ENCODE measurements at places on chromosomes 4 and X.

- DNase-seq: peak; percentile 75
Measured at GRCh38 chrX:153900831-153901752, 3.4 kb upstream of the AVPR2 start.

GRCh38 chr4:139245590-139245989 is 34.4 kb downstream of the MGARP start:
- DNase-seq: no peak

GRCh38 chrX:10756441-10756840 is 136.1 kb upstream of the MID1 start:
- no peak for DNase-seq

GRCh38 chr4:140702096-140702757 is 54.0 kb downstream of the TBC1D9 start:
- DNase-seq: no peak

- DNase-seq: peak; percentile 28
Measured at GRCh38 chr4:962231-963208, 10.8 kb downstream of the DGKQ start.

DNA sequence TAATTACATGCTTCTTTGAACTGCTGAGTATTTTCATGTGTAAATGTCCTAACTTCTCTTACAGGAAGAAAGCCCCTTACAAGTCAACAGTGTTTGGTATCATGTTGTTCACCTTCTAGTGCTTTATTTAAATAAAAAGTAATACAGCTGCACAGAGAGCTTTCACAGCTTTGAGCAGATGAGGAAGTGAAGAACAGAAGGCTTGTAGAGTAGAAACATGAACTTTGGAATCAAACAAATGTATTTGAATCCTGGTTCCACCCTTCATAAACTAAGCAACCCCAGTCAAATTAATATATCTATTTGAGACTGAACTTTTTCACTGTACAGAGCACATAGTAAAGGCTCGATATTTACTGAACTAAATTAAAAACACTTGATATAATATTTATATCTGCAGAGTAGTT is 120.5 kb downstream of the CAMK2D start:
- DNase-seq: no peak

DNA sequence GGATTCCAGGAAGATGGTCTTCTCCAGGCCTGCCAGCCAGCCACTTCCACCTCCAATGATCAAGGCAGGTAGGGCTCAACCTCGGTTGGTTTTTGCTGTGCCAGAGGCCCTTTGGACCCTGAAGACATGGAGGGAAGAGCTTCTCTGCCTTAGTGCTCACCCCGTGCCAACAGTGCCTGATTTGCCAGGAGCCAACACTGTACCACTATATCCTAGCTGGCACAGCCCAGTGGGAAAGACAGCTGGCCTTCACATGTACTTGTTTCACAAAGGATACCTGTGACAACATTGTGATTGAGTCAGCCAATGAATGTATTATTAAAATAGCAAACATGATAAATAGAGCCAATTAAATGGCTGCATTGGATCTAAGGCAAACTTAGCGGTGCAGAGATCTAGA is 51.9 kb upstream of the PRPS1 start:
- DNase-seq: no peak

DNA sequence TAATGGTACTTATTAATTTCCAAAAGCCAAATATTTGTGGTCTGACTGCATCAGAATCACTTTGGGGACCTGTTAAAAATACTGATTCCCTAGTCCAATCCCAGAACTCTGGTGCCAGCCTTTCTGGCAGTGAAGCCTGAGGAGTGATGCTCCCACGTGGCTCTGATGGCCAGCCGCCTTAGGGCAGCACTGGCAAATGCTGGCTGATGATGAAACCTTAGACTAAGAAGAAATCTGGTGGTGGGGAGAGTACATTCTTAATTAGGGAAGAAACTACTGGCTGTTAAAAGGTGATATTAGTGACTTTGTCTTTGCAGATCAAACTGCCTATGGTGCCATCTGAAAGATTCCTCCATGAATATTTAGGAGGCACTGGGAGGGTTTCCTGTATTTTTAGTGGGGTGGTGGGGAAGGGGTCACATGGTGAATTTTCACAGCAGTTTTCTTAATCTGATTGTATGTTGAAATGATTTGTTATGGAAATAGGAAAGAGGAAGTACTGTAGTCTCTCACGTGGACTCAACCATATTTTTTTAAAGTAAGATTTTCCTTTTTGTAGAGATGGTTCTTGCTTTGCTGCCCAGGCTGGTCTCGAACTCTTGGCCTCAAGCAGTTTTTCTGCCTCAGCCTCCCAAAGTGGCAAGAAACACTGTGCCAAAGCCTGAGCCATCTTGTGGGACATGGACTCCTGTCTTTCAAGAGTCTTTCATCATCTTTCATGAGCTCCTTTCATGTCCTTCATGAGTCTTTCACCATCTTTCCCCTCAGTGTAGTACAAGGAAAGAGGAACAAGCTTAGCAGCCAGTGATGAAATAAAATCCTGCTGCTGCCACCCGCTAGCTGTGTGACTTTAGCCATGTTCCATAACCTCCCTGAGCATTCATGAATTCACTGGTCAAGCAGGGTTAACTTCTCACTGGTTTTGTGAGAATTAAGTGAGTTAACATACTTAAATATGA is 90.8 kb downstream of the ZNF330 start:
- no peak for DNase-seq

DNA sequence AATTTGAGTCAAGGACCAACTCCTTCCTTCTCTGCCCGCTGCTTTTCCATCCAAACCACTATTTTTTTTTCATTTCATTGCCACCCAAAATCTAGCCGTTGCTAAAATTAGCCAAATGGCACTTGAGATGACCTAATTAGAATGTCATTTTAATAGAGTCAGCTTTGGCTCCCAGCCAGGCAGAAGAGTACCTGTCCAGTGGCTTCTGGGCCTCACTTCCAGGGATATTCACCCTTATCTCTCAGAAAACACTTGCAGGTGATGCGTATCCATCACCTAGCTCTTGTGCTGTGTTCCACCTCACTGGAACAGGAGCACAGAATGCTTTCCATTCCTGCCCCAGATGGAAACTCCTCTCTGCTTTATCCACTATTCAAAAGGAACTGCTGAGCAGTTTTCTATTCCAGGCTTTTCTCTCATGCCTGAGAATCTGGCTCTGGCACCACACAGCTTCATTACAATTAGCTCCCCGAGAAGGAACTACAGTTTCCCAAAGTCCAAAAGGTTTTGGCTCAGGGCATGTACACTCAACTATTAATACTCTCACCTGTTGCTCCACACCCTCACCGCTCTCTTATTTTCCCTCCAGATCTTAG is 18.5 kb downstream of the MAGEA9B start:
- DNase-seq: no peak

DNA sequence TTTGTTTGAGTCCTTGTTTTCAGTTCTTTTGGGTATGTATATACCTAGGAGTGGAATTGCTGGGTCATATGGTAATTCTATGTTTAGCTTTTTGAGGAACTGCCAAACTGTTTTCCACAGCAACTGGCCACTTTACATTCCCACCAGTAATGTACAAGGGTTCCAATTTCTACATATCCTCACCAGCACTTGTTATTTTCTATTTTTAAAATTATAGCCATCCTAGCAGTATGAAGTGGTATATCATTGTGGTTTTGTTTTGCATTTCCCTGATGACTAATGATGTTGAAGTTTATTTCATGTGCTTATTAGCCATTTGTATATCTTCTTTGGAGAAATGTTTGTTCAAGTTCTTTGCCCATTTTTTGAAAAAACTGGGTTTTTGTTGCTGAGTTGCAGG is 39.6 kb downstream of the TMEM164 start:
- no peak for DNase-seq

DNA sequence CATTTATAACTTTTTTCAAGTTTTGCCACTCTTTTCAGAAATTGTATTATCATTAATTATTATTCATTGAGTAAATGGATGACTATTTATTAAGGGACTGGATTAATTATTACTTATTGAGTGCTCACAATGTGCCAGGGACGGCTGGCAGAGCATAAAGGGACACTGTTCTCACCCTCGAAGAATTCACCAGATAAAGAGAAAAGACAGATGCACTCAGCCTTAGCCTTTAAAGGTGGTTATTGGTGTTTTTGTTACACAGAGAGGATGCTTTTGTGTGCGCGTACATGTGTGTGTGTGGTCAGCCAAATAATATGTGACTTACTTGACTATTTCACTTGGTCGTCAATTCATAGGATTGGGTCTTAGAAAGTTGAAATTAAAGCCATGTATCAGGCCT is 187.0 kb downstream of the ANTXR2 start:
- DNase-seq: no peak

- DNase-seq: no peak
Measured at GRCh38 chrX:150849486-150849885, 49.0 kb downstream of the CD99L2 start.

- no peak for DNase-seq
Measured at GRCh38 chrX:82658492-82658891, 849.6 kb upstream of the POU3F4 start.

DNA sequence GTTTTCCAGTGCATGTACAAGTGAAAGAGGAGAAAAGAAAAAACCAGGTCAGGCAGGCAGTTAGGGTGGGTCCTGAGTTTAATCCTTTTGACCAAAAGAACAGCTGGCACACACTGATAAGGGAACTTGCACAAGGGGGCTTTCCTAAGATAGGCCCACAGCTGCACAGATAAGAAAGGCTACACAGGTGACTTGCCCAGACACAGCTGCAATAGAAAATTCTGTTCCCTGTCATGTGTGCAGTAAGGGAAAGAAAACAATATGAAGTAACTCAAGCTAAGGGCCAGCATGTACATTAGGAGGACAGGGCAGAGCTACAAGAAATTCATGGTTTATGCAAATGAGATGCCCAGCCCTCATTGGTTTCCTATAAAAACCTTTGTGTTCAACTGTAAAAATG is 32.9 kb downstream of the LUZP4 start:
- no peak for DNase-seq

- DNase-seq: no peak
Measured at GRCh38 chr4:88720451-88721428, 23.1 kb upstream of the NAP1L5 start.

- no peak for DNase-seq
Measured at GRCh38 chr4:163558539-163559044, 64.1 kb downstream of the TMA16 start.

- no peak for DNase-seq
Measured at GRCh38 chr4:35912174-35912573, 332.1 kb downstream of the ARAP2 start.

GRCh38 chr4:47642985-47643760 is 158.1 kb downstream of the ATP10D start:
- DNase-seq: no peak

- peak; percentile 77 for DNase-seq
Measured at GRCh38 chr4:143558823-143559756, 45.6 kb downstream of the SMARCA5 start.

GRCh38 chrX:132394591-132394990 is 94.2 kb downstream of the MBNL3 start:
- DNase-seq: no peak

DNA sequence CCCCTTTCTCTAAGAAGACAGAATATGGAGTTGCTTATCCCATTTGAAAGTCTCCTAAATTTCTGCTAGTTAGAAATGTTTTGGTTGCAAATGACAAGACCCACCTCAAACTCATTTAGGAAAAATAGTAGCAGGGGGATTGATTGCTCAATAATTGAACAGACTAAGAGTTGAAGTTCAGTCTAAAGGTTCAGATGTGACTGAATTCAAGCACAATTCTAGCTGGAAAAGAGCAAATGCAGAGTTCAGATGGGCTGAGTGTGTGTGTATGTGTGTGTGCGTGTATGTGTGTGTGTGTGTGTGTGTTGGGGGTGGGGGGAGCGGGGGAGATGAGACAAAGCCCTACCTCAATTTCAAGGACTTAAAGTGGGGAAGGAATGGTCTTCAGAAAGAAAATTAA is 35.7 kb upstream of the SH3D19 start:
- DNase-seq: no peak

GRCh38 chrX:112704187-112704586 is 24.4 kb upstream of the LHFPL1 start:
- no peak for DNase-seq

GRCh38 chrX:85379174-85379907 is at the start of gene POF1B:
TSS of gene POF1B (minus strand) at chrX:85379665. CDS start at chrX:85379454, 211 bp downstream.
- DNase-seq: no peak

DNA sequence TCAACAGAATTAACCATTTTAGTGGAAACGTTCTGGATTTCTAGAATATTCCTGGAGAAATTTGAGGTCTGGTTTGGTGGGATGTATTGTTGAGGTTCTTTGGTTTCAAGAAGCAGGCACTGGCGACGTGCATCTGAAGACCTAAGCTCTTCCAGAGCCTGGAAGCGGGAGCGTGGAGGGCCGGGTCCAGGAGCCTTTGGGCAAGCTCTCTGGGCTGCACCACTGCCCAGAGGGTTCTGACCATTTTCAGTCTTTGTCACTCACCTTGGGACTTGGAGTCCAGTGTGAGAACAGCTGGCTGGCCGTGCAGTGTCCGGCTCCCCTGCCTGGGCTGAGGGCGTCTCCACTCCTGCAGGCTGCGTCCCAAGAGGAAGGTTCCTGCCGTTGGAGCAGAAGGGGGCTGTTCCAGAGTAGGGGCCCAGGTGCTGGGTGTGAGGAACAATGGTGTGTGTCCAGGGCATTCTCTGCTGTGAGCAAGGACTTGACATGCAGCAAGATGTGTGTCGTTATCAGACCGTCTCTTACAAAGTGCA is 24.0 kb downstream of the PIGG start:
- no peak for DNase-seq

DNA sequence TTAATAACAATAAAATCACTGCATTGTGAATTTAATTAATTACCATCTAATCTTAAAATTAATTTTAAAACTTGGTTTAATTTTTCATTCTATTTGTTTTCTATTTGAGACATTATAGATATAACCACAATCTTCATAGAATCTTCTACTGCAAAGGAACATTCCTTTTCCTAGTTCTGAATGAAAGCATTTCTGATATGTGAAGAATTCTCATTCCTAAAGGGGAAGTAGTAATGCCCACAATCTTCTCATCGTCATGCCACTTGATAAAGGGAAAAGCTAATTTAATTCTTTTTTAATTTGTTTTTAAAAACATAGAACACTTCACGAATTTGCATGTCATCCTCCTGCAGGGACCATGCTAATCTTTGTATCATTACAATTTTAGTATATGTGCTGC is 23.7 kb downstream of the MGARP start:
- DNase-seq: no peak
